ENCODE measurements at places on chromosomes 3 and 15.

- DNase-seq: no peak
These were observed 33.3 kb upstream of the PAQR5 start for GRCh38 chr15:69265347-69265955.

GRCh38 chr3:119937229-119937628 lies 155.3 kb downstream of the NR1I2 start:
- no peak for DNase-seq

DNA sequence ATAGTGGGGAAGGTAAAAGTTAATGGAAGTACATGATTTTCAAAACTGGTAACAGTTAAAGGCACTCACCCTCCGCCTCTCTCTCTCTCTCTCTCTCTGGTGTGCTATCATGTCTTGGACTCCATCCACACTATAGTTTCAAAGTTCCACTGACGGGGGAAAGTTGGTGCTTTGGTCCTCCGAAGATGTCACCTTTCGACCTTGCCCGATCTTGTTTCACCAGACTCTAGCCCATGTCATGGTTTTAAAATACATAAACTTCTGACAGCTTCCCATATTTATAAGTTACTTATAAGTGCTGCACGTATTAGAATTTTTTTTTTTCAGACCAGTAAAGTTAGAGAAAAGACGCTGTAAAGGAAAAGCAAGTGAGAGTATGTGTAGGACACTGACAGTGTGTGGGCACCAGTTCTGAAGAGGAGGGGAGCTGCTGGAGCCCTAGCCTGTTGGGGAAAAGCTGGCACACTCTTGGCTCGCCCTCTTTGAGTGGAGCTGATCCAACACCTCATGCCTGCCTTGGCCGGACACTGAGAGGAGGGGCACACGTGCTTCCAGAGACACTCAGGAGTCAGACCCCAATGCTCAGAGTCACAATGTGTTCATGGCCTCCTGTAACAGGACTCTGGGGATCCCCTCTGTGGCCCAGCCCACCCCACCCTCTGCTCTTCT lies 200.5 kb upstream of the TPM1 start:
- DNase-seq: no peak

GRCh38 chr3:69313251-69313650 lies 72.6 kb downstream of the FRMD4B start:
- DNase-seq: no peak

DNA sequence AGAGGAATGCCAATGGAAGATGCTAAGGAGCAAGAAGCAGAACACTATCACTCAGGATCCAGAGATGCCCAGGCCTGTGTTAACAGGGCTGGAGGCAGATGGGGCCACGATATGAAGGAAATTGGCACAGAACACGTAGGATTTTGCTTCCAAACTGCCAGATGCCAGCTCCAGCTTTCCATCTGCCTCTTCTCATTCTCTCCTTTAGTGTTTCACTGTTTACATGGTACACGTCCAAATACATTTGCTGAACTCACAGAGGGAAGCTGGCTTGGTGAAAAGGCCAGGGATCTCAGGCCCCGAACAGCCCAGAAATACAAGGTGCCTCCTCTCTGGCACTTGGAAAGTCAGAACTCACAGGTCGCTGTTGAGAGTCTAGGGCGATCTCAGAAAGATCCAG lies 187.0 kb downstream of the NTRK3 start:
- DNase-seq: no peak

- DNase-seq: no peak
These were observed at the start of gene ZMYND10 for GRCh38 chr3:50345586-50346234. Gene ZMYND10 (minus strand): TSS chr3:50345732. CDS start chr3:50345579, 153 bp downstream.

- no peak for DNase-seq
These were observed 422.7 kb downstream of the PLCL2 start for GRCh38 chr3:17307482-17307881.
